ENCODE measurements at places on chromosomes 3 and 15.
A peak's percentile ranks its signal among the peaks of the same experiment; 100 is the strongest.

GRCh38 chr3:73520931-73521461 is 103.7 kb downstream of the PDZRN3 start:
- DNase-seq: no peak

DNA sequence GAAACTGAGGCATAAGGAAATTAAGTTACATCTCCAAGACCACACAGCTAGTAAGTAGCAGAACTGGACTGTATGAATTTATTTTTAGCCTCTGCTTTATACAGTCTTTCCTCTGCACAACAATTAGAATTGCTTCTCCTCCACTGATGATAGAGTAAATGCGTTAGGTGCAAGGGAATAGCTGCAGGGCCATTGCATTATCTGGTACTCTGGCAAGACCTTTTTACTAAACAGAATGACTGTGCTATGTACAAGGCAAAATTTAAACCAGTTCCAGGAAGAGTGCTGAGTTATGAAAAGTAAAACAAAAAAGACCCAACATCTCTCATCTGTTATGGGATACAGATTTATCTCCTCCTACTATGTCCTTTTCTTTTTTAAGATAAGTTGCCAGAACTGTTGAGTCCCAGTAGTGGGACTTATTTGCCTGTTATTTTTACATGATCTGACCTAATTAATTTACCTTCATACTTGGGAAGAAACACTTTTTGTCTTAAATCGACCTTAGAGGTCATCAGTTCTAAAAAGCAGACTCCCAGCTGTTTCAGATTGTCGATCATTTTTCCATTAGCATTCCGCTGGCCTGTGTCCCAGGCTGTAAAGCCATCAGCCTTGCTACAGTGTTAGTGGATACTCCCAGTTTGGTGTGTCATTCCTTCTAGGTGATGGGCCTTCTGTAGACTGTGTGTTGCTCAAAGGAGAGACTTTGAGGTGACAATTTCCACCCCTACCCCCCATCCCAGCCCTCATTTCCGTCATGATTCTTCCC is 147.5 kb upstream of the NUDT16 start:
- no peak for DNase-seq

- no peak for DNase-seq
These were observed 54.9 kb downstream of the KIF9 start for GRCh38 chr3:47227678-47228077.

- DNase-seq: no peak
These were observed 86.5 kb downstream of the PIK3CB start for GRCh38 chr3:138748190-138748589.

DNA sequence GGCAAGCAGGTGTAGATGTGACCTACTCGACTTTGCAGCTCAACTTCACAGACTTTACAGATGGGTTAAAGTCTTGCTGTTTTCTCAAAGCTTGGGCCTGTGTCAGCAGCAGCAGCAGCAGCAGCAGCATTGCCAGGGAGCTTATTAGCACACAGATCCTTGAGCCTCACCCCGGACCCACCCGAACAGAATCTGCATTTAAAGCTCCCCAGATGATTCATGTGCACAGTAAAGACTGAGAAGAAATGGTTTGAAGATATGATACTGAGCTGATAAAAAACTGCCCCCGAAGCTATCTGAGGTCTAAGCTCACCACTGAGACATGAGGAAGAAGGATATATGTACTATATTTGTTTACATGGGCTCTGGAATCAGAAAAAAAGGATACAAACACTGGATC is 231.7 kb downstream of the ARPP21 start:
- DNase-seq: no peak

DNA sequence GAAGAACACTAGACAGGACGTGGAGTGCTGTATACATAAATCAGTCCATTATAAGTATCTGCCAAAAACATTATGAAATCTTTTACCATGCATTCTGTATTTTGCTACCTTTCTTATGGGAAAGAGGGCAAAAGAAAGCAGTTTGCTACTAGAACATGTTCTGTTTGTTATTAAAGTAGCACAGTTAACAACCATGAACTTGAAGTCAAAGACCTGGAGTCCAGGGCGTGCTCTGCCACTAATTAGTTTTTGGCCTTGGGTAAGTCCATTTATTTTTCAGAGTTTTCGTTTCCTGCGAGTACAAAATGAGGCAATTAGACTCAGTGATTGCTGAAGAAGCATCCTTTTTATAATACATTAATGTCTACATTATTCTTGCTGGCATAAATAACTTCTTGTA is 143.3 kb upstream of the AGTR1 start:
- DNase-seq: no peak

GRCh38 chr3:43869491-43869890 is 178.8 kb downstream of the ABHD5 start:
- no peak for DNase-seq

- peak; percentile 49 for DNase-seq
These were observed 911 bp downstream of the RFTN1 start for GRCh38 chr3:16512435-16513140.

DNA sequence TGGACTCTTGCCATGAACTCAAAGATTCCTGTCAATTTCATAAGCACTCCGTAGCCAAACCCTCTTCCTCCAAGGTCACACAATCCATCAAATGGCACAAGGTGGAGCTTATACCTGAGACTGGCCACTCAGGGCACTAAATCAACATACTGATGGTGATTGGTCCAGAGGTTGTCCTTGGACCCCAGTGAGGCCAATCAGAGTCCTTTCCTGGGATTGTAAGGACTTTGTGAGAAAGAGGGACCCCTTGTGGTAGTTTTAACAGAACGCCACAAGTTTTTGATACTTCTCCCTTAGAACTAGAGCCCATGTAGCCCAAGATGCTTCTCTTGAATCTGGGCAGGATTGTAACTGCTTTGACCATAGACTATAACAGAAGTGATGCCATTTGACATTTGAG is 44.4 kb upstream of the LARS2 start:
- no peak for DNase-seq

DNA sequence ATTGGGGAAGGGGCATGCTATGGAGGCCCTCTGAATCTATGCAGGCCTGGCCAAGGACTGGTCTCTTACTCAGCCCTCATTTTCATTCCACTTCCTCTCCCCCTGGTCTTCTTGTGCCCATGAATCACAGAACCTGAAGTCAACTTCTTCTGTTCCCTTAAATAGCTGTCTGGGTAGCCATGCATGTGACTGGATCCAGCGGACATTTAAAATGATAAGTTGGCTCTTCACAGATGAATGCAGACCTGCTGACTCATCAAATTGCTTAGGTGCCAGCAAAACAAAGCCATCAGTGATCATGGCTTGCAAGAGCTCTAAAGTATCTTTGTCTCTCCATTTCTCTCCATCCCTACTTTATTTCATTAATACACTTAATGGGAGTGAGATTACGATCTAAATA is 90.1 kb upstream of the CADPS start:
- peak; percentile 1 for DNase-seq

DNA sequence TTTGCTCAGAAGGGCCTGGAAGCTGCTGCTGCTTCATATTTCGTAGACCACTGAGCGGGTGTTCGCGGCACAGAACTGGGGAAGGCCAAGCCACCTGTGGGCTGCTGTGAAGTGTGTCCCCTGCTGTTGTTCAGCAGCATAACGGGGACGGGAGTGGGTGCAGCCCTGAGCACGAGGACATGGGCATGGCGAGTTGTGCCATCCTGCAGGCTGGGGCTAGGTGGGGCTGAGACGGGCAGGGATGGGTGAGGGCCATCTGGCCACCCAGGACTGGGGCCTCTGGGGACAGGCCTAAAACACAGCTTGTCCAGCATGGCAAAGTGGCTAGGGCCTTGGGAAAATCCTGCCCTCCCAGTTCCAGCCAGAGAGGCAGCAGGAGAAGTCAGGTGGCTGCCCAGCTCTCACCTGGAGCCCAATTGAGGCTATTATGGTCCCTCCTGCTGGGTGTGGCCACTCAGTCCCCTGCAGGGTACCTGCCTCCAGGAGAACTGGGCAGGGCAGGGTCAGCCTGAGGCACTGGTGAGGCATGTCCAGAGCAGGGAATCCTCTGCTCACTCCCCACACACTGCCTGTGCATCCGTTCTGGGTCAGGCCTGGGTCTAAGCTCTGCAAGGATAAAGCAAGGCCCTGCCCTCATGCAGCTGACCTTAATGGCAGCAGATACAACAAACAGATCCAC is 29.5 kb downstream of the CFAP100 start:
- no peak for DNase-seq

DNA sequence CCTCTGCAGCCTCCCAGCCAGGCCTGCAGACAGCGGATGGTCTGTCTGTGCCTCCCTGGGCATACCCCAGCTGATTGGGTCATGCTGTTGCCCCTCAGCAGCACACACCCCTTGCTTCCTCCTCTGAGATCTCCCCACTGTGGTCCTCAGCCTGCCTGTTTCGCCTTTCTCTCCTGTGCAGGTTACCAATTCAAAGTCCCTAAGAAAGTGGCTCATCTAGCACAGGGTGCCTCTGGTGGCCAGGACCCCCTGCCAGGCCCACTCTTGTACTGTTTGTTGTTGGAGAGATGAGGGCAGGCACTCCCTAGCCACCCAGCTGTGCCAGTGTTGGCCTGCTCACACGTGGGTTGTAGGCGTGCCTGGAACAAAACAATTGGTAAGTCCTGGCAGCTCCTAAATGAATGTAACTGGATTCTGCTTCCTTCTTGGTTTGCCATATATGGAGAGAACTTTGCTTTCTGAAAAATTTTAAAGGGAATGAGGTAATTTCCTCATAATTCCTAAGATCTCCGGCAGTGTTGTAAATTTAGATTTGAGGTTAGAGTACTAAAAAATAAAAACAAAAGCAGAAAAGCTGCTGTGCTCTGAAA is 213.2 kb upstream of the IL12A start:
- DNase-seq: peak; percentile 82
